ENCODE measurements at places on chromosomes 16 and 17.

- no peak for DNase-seq
Observed at GRCh38 chr16:12276576-12276975, 300.0 kb downstream of the SNX29 start.

- no peak for DNase-seq
Observed at GRCh38 chr17:66786107-66786506, 48.8 kb upstream of the CACNG5 start.

DNA sequence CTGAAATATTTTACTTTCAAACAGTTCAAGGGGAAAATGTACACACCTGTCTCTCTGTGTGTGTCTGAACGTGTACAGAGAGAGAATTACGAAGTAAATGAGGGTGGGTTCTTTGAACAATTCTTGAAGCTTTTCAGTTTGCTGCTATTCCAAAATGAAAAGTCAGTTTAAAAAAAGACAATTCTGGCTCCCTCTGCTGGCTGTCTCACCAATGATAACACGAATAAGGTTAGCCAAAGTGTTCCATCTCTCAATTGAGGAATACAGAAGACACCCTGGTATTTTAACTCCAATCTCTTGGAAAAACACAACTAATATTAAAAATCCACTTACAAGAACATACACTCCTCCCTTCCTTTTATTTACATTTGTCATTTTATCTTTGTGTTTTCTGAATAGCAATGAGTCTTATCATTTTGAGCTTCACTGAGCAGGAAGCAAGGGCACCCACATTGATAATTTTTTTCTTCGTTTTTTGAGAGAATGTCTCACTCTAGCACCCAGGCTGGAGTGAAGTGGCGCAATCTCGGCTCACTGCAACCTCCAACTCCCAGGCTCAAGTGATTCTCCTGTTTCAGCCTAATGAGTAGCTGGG lies 20.5 kb downstream of the EFTUD2 start:
- DNase-seq: peak; percentile 34

DNA sequence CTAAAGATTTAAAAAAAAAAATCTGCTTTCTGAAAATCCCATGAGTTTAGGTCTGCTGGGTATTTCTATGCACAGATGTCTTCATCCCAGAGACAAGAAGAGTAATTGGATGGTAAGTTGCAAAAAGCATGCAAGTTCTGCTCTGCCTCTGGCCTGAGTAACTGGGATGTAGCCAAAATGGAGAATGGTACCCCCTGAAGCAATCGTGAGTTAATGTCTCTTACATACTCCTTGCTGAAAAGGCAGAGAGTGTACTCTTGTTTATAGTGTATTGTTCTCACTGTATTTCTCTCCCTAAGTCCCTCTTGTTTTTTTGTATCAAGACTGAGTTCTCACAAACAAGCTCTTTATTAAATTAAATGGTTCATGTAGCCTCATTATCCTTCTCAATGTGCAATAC lies 259.0 kb downstream of the IRX3 start:
- DNase-seq: no peak

GRCh38 chr17:5262416-5262991 lies 19.6 kb upstream of the RABEP1 start:
- no peak for DNase-seq

DNA sequence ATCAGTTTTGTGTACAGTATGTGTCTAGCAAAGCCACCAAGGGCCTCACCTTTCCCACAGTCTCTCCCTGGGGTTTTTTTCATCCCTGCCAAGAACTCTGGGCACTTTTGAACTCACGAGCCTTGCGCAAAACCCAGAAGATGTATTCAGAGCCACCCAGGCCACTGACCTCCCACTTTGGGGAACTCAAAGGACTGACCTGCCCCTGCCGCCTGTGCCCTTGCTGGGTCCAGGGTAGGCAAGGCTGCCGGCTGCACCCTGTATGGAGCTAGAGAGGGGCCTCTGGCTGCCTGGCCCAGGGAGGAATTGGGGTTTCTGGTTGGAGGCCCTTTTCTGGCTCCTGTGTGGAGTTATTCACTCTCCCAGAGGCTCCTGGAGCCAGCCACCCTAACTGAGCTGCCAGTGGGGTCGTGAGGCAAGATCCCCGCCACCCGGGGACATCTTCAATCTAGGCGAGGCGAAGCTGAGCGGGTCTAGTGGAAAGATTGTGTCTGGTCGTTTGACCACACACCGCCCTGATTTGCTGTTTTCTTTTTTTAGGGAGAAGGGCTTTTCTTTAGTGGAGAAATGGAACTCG lies 1.9 kb downstream of the CDK5R1 start:
- DNase-seq: no peak

DNA sequence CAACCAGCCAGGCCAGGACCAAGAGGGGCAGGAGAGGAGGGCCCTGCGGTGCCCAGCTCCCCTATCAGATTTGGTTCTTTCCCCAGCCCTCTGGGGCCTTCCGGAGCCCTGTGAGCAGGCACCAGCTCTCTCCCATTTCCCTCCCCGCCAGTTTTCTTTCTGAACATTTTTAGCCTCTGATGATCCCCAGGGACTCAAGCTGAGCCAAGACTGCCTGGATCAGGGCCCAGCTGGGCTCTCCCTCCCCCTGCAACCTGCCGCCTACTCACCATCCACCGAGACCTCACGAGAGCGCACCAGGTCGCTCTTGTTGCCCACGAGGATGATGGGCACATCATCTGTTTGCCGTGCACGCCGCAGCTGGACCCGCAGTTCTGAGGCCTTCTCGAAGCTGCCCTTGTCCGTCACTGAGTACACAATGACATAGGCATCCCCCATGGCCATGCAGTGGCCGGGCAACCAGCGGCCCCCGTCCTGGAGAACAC lies 2.0 kb downstream of the RRAD start:
- no peak for DNase-seq

DNA sequence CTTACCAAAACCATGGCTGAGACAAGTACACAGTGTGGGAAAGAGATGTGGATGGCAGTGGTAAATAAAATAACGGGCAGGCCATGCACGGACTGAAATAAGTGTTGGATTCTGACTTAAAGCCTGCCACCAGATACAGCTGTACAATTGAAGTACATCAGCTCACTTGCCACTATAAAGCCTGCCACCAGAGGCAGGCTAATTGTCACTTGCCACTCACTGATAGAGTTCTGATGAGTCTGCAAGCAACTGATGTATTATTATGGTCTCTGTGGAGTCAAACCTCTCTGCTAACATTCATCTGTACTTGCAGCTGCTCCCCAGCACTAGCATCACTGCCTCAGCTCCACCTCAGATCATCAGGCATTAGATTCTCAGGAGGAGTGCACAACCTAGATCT lies 93.0 kb downstream of the CYTH1 start:
- no peak for DNase-seq

DNA sequence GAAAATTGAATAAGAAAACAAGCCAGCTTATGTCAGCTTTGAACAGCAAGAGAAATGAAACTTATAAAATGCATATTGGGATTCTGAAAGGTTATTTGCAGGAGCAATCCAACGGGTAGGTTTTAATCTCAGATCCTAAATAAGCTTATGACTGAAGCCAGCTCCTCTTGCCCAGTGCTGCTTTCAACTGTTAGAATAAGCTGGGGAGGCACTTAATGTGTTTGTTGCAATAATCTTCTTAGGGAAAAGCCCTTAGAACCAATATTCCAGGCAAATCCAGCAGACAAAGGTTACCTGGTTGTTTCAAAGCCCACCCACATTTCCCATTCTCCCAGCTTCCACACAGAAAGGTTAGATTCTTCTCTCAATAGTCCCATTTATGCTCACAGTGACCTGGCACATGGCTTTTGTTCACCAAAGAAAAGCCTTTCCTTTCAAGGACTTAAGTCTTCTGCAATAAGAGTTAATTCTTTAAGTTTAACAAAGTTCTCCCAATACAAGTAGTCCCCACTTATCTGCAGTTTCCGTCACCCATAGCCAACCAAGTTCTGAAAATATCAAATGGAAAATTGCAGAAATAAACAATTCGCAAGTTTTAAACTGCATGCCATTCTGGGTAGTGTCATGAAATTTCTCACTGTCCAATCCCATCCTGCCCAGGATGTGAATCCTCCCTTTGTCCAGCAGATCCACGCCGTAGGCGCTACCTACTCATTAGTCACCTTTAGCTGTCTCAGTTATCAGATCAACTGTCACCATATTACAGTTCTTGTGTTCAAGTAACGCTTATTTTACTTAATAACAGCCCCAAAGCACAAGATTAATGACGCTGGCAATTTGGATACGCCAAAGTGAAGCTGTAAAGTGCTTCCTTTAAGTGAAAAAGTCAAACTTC lies 5.9 kb downstream of the TEX2 start:
- peak; percentile 16 for DNase-seq

GRCh38 chr16:87384162-87384874 lies 742 bp upstream of the FBXO31 start:
- no peak for DNase-seq

DNA sequence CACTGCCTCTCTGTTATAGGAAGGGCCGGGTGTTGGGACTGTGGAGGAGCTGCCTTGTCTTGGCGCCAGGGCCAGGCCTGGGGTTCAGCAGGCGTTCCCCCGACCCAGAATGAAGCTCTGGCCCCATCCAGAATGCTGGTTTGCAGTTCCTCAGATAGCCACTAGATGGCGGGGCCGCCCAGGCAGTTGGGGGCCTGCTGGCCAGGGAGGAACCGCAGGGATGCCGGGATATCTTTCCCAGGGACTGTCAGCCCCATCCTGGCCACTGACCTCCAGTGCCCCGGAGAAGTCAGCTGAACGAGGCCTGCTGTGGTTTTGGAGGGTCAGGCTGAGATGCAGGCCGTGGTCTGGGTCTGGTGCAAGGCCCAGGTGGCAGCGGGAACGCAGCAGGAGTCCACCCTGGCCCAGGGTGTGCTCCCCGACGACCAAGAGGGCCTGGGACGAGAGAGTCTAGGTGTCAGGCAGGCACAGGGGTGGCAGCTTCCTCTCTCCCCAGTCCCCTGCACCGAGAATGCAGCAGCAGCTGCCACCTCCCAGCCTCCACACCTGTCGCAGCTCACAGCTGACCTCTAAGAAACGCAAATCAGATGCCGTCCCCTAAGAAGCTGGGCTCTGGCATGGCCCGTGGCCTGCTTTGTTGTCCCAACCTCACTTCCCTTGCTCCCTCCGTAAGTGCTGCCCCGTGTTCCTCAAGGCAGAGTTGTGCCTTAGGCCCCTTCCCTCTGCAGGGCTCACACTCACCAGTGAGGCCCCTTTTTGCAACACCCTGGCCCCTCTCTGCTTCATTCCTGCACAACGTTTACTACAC lies 51.2 kb downstream of the RMI2 start:
- DNase-seq: no peak

- DNase-seq: no peak
Observed at GRCh38 chr17:8900626-8901585, 33.4 kb upstream of the PIK3R6 start.

GRCh38 chr17:43878260-43879175 lies 28.8 kb downstream of the MPP2 start:
- peak; percentile 66 for DNase-seq

DNA sequence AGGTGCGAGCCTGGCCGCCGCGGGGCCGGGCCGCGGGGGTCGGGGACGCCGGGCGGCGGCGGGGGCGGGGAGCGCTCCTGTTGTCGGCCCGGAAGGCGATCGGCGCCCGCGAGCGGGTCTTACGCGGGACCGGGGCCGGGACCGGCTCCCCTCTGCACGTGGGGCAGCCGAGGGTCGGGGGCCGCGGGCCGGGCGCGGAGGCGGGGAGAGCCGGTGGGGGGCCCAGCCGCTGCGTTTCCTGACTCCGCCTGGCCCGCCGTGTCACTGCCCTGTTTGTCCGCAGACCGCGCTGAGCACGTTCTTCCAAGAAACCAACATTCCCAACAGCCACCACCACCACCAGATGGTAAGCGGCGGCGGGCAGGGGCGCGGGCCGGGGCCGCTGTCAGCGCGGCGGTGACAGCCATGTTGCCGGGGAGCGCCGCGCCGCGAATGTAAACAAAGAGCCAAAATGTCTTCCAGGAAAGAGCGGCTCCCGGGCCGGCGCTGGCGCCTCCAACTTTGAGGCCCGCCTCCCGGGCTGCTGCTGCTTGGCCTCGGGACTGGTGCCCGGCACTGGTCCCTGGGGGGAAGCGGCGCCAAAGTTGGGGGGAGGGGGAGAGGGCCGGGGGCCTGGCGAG lies 586 bp downstream of the UBALD2 start:
- DNase-seq: no peak

- DNase-seq: no peak
Observed at GRCh38 chr17:44334727-44335126, 10.1 kb upstream of the SLC25A39 start.

- no peak for DNase-seq
Observed at GRCh38 chr17:76000016-76000754, 470 bp upstream of the CDK3 start.

GRCh38 chr17:32555611-32556310 lies 69.0 kb downstream of the CDK5R1 start:
- no peak for DNase-seq

DNA sequence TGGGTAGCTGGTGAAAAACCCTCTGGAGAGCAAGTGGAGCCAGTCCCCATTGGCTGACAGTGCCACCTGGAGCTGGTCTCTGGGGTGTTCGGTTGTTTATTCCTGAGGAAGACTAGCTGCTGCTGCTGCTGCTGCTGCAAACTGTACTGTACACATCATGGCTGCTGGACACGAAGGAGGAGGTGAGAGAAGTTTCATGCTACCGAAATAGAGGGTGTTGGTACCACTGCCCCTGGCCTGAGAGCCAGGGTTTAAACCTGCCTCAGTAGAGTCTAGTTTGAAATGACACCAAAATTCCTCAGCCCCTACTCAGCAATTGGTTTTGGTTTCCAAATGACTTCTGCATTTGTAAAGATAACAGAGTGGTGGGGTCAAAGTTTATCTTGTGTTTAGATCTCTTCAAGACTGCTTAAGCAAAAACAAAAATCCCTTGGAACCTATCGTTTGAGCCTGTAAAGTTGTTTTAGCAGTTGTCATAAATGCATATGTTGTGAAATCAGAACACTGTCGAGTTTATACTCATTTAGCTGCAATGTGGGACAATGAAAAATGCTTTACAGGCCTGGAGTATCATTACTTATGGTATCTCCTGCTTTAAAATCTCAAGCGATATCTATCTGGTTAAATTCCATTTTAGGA lies 40.8 kb downstream of the CYB5B start:
- DNase-seq: no peak

- no peak for DNase-seq
Observed at GRCh38 chr16:74169066-74169465, 127.5 kb upstream of the PSMD7 start.

DNA sequence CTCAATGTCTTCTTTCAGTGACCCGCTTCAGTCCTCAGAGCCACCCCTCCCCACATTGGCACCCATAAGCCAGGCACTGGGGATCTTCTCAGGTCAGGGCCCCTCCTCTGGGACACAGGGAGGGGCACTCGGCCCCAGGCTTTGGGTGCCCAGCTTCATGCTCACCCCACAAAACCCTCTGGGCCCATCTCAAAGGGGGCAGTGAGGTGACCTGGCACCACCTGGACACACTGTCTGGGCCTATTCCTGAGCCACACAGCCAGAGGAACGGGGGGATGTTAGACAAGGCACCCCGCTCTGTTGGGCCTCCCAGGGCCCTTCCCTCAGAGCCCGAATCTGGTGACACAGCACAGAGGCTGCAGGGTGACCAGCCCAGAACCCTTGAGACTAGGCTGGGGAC lies 36.1 kb downstream of the TNFRSF13B start:
- DNase-seq: no peak

All from SW 1271 (cell line).